NCI-H510A treated with DMSO at 0.1 percent for 48 hours (cell line): ENCODE measurements at places on chromosomes 2 and 18.
A peak's percentile ranks its signal among the peaks of the same experiment; 100 is the strongest.

DNA sequence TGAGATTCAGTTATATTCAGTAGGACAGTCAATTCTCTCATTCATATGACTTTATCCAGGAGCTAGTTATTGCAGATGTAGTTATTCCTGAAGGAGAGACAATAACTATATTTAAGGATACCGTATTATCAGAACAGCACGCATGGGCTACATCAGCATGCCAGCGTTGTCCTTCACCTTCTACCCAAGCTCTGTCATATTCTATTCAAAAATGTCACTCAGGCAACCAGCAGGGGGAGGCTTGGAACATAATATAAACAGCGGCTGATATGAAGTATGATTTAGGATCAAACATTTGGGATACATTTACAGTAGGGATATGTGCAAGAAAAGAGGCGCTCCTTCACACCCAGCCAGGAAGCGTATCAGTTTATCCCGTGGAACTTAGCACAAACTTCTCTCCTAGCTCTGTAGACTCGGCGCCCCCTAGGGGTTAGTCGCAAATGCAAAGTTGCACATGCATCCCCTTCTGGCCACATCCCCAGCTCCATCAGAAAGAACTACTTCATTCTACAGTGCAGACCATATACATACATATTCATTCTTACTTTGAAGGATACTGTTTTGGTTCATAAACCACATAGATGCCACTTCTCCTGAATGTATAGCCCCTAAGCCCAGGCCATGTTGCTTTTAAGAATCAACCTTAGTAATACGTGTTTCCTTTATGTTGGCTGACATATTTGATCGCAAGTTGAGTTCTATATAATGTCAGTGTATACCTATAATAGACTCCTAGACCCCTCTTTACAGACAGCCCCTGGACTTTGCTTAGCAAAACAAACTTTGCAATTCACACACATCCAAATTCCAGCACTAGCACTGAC, 759.4 kb downstream of the ADCYAP1 start:
- peak; percentile 15 for DNase-seq

DNA sequence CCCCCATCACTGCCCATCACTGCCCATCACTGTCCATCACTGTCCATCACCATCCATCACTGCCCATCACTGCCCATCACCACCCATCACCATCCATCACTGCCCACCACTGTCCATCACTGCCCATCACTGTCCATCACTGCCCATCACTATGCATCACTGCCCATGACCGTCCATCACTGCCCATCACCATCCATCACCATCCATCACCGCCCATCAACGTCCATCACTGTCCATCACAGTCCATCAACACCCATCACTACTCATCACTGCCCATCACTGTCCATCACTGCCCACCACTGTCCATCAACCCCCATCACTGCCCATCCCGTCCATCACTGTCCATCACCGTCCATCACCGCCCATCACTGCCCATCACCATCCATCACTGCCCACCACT, 57.8 kb upstream of the OTOS start:
- DNase-seq = no peak

- no peak for DNase-seq
Observed at GRCh38 chr18:73446502-73446901, 578.7 kb upstream of the NETO1 start.

GRCh38 chr2:28681158-28681571, 70.5 kb upstream of the PPP1CB start:
- DNase-seq = no peak

DNA sequence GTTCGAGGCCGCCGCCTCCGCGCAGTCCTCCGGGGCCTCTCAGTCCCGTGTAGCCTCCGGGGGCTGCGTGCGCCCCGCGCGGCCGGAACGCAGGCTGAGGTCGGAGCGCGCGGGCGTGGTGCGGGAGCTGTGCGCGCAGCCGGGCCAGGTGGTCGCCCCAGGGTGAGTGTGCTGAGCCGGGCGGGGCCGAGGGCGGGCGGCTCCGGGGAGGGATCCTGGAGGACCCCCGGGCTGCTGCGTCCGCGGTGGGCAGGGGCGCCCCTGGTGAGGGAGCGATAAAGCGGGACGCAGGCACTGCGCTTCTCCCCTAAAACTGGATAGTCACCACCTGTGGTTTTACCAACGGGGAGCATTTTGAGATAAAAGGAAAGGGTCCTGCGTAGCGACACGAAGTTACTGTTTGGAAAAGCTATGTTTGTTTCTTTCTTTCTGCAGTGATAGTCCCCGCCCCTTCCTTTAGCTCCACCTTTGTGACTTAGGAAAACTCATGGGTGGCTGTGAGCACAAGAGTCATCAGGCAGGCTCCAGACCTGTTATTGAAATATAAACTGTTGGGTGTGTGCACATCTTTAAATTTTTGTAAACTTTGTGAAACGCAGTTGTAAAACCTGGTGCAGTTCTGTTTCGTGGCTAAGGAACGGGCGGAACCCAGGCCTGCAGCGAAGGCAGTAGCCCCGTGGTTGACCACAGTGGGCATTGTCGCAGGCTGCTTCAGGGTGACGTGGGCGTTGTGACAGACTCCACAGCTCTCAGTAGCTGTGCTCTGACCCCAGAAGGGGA, 687 bp downstream of the CTDP1 start:
- peak; percentile 21 for DNase-seq

DNA sequence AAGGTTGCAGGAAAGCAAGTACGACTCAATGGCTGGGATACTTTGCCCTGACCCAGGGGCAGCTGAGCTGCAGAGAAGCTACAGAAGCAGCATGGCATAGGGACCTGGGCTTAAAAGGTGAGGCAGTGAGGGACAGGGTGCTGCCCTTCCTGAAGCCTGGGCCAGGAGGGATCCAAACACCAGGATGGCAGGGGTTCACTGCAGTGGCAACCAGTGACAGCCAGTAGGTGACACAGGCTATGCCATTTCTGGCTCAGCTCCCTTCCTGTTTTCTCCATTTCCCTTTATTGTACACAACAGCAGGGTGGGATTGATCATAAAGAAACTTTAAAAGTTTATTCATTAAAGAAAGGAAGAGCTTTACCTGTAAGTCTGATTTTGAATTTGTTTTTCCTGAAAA, 48.8 kb downstream of the CABYR start:
- DNase-seq = no peak

DNA sequence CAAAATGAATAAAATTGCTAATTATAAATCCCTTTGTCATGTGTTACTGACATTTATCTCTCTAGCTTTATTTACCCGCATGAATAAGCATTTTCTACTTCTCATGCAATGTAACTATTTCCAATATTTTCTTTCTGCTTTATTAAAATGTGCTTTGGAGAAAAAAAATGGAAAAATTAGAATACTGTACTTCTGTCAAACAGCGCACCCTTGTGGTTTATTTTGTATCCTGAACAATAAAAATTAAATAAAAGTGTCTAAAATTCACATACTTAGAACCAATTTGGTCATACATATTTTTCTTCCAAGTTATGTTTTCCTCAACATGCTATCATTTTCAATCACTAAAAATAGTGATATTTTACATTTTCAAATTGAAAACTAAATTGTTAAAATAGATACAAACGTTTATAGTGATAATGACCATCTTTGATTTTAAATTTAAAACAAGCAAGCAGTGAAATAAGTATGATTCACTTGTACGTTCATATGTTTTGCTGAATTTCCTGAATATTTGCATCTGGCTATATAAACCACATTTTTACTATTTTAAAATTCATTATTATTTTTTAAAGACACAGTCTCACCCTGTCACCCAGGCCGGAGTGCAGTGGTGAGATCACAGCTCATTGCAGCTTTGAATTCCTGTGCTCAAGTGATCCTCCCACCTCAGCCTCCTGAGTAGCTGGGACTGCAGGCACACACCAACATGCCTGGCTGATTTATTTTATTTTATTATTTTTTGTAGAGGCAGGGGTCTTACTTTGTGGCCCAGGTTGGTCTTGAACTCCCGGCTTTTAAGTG, 95.9 kb upstream of the GRB14 start:
- DNase-seq = no peak

DNA sequence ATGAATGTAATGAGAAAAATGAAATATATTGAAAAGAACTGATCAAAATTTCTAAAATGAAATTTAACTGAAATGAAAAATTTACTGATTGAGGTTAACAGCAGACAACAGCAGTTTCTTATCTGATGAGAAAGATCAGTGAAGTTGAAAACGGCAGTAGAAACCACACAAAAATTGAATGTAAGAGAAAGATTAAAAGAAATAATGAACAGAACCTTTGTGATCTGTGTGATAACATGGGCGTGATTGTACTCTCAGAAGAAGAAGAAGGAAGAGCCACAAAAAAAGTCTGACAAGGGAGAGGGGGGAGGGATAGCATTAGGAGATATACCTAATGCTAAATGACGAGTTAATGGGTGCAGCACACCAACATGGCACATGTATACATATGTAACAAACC, 45.2 kb downstream of the FAM117B start:
- DNase-seq = no peak

GRCh38 chr2:19819097-19820065, 82.4 kb downstream of the TTC32 start:
- no peak for DNase-seq

DNA sequence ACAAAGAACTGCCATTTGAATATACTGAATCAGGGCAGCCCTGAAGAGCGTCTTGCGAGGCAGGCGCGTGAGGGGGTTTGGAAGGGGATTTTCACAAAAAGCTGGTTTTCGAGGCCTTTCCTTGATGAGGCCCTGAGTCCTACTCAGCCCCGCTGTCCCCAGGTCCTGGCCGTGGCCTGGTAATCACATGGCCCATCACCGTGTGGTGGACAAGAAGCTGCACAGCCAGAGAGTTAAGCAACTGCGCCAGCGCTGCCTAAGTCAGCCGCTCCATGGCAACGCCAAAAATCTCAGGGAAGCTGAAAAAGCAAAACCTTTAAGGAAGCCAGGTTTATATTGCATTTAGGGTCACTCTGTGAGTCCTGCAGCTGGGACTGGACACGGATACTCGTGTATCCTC, 341.2 kb upstream of the MYT1L start:
- DNase-seq = no peak

DNA sequence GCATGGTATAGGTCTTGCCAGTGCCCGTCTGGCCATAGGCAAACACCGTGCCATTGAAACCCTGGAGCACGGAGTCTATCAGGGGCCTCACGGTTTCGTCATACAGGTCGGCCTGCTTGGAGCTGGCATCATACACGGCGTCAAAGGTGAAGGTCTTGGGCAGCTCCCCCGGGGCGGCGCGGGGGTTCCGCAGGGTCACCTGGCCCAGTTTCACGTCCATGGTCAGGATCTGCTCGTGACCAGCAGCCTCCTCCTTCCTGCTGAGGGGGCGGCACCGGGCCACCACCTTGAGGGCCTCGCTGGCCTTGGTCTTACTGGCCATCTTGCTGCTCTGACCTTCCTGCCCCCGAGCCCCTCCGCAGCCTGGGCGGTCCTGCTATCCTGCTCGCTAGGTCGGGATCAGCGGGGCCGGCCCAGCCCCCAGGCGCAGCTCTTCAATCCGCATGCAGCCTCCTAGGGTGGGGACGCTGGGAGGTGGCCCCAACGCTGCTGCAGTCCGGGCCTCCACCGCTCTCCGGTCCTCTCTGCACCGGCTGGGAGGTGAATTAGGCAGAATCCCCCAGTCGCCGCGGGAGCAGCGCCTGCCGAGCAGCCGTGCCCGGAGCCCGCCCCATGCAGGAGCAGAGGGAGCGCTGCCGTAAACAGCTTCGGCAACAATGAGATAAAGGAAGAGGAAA, 563 bp downstream of the KIF3C start:
- peak; percentile 22 for DNase-seq

- no peak for DNase-seq
Observed at GRCh38 chr2:239671916-239672849, 271.4 kb upstream of the HDAC4 start.

GRCh38 chr2:122704109-122704563, 948.7 kb downstream of the TSN start:
- no peak for DNase-seq

GRCh38 chr2:77797088-77797487, 274.9 kb upstream of the LRRTM4 start:
- no peak for DNase-seq

- no peak for DNase-seq
Observed at GRCh38 chr18:5746844-5747243, 148.5 kb downstream of the TMEM200C start.

DNA sequence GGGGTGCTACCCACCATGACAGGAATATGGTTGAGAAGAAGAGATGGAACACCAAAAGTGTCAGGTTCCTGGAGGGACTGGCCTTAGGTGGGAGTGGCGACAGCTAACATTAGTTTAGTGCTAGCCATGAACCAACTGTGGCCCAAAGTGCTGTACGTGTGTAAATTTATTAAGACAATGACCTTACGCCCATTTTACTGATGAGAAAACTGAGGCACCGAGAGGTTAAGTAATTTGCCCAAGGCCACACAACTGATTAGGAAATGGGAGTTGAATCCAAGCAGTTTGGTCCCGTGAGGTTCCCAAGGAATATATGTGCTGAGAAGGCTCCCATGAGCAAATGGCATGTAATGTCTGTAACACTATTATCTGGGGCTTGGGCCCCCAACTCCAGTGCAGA, 109.5 kb upstream of the SLC1A4 start:
- DNase-seq = no peak

DNA sequence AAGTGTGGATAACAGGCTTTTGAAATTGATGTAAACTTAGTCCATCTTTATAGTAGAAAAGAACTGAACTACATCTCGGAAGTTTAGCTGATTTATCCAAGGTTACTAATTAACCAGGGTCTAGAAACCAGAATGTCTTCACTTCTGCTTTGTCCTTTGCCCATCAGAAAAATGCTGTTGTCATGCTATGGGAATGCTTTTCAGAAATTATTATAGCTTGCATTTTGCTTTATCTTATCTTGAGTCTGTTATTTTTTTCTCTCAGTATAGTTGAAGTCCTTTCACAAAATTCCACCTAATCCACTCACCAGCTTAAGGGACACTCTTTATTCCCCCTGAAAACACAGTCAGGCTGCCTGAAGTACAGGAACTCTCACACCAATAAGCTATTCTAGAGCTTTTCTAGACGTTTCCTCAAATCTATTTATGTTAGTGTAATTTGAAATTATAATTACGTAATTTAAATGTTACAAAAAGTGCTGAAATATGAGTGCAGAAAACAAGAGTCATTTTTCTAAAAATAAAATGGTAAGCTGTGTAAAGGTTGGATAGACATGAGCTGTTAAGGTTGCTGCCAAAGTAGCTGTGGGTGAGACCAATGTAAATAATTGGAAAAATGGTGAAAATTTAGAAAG, 456.3 kb downstream of the TGIF1 start:
- no peak for DNase-seq
